ENCODE measurements at places on chromosomes 4 and X.

DNA sequence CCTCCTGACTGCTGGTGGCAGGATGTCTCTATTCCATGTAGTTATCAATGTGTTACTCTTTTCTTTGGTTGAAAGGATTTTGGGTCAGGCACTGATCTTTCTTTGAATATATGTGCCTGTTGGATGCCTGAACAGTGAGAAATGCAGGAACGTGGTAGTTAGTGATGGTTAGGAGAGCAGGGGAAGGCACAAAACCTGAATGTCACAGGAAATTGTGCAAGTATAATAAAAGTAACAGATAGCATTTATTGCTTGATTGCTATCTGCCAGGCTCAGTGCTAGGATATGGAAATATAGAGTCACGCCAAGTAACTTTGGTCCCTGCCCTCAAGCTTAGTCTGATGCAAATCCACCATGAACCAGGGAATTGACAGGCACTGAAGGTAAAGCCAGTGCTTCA, 219.8 kb upstream of the FAT1 start:
- DNase-seq, result no peak

DNA sequence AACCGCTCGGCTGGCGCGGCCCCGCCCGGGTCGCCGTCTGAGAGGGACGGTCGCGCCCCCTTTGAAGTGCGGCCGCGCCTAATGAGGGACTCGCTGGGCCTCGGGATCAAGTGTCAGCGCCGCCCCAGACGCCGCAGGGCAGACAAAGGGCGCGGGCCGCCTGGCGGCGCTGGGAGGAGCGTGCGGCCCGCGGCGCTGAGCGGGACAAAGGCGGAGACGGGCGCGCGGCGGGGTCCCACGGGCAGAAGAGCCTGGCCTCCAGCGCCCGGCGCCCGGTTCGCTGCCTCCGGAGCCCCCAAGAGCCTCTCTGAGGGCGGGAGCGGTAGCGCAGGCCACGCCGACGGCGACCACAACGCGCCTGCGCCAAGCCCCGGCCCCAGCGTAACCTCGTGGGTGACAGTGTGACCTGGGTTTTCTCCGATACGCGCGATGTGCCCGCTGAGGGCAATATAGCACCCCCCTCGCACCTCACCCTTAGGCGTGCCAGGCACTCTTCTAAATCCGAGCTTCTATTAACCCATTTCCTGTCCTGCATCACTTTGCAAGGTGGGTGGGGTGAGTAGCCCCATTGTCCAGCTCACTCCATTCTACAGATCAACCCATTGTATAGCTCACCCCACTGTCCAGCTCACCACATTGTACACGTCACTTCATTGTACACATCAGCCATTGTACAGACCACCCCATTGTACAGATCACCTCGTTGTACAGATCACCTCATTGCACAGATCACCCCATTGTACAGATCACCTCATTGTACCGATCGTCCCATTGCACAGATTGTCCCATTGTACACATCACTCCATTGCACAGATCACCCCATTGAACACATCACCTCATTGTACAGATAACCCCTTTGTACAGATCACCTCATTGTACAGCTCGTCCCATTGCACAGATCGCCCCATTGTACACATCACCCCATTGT, 33.7 kb upstream of the STX18 start:
- DNase-seq, result peak; percentile 72

DNA sequence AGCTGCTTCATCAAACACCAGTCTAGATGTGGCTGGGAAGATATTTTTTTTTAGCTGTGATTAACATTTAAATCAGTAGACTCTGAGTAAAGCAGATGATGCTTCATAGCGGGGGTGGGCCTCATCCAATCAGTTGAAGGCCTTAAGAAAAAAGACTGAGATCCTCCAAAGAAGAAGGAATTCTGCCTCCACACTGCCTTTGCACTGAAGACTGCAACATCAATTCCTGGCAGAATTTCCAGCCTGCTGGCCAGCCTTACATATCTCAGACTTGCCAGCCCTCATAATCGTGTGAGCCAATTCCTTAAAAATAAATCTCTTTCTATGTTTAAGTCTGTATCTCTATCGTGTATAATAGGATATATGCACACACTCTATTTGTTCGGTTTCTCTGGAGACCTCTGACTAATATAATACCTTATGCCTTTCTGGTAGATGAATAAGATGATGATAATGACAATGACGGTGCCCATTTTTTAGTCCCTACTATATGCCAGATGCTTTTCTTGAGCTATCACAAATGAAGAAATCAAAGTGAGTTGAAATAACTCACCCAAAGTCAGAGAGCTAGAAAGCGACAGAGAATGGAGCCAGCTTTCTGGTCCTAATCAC, 66.1 kb upstream of the SOD3 start:
- no peak for DNase-seq

DNA sequence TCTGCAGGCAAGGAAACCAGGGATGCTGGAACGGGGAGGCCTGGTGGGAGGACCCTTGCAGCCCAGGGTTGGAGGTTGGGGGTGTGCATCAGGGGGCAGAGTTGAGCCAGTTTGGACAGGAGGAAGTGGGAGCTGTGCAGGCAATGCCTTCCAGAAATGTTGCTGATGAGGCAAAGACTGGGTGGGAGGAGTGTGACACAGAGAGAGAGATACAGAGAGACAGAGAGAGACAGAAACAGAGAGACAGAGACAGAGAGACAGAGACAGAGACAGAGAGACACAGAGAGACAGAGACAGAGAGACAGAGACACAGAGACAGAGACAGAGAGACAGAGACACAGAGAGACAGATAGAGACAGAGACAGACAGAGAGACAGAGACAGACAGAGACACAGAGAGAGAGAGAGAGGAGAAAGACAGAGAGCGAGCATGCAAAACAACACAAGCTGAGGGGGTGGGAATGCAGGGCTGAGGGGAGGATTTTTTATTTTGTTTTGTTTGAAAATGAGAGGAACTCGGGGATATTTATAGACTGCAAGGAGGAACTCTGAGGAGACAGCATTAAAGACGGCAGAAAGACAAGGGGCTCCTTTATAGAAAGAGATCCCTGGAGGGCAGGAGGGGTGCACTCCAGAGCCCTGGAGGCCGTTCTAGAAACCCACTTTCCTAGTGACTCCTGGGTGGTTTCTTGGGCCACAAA, 1.9 kb upstream of the HAUS3 start:
- DNase-seq, result no peak

DNA sequence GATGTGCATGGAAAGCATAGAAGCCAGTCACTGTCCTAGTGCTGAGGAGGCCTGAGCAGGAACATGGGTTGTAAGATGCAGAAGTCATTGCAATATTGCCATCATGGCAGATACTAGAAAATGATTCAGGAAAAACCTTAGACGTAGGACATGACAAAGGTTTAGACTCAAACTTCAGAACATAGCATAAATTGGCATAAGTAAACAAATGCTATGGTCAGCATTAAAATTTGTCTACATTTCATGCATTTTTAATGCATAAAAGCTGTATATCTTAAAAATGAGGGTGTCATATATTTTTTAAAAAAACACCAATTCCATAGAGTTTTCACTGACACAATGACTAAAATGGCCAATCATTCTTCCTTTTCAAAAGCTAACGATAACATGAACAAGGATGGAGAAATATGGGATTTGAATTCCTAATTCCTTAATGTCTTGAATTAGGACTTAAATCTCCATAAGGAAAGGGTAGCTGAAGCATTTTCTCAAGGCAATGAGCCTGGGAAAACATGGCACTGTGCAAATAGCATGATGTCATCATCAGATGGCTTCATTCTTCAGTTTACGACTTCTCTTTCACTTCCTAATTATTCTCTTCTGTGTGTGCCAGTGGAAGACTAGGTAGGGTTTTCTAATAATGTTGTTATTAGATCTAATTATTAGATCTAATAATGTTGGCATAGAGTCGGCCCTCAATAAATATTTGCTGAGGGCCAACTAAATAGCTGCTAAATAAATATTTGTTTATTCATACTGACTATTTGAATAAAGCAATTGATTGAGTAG, 125.1 kb upstream of the FRG1 start:
- DNase-seq, result no peak

DNA sequence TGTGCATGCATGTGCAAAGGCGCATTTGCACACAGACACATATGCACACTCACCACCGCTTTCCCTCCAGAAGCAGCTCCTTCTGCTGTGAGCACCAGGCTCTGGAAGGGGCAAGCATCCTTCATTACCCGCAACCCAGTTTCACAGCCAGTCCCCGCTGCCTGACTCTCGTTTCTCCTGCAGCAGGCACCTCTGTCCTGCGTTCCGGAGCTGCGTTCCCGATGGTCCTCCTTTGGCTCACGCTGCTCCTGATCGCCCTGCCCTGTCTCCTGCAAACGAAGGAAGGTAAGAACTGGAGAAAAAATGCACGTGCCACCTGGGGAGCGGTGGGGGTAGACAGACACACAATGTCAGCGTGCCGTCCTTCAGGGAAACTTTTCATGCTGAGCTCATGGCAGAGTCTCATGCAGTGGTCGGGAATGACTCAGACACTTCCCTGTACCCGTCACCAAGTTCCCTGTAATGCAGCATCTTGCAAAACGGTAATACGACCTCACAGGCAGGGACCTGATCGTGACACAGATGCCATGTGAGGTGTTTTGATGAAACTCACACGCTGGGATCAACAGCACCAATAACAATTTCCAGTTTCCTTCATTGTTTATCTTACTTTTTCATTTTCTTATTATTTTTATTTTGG, 5.1 kb downstream of the IL3RA start:
- no peak for DNase-seq

GRCh38 chrX:19718642-19719041, 168.8 kb downstream of the SH3KBP1 start:
- DNase-seq, result no peak

GRCh38 chr4:148238086-148238485, 204.1 kb downstream of the NR3C2 start:
- no peak for DNase-seq

- no peak for DNase-seq
These were observed 17.4 kb downstream of the ENPP6 start for GRCh38 chr4:184200296-184200695.

DNA sequence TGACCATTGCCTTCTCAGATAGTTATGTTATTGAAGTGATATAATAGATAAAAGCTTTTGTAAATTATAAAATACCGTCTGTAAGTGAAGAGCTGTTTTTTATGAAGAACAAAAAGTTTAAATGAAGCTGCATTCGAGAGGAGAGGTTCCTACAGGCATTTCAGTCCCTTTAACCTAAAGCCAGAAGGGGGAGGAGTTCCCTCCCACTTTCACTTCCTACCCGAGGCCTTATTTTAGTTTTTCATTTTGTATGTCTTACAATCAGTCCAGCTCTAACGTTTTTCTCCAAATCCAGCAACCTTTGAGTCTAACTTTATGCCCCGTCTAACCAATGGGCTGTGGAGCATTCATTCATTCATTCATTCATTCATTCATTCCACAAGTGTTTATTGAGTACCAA, 16.5 kb upstream of the SOX3 start:
- no peak for DNase-seq

- no peak for DNase-seq
These were observed 83.8 kb upstream of the MAML3 start for GRCh38 chr4:140237616-140238350.

DNA sequence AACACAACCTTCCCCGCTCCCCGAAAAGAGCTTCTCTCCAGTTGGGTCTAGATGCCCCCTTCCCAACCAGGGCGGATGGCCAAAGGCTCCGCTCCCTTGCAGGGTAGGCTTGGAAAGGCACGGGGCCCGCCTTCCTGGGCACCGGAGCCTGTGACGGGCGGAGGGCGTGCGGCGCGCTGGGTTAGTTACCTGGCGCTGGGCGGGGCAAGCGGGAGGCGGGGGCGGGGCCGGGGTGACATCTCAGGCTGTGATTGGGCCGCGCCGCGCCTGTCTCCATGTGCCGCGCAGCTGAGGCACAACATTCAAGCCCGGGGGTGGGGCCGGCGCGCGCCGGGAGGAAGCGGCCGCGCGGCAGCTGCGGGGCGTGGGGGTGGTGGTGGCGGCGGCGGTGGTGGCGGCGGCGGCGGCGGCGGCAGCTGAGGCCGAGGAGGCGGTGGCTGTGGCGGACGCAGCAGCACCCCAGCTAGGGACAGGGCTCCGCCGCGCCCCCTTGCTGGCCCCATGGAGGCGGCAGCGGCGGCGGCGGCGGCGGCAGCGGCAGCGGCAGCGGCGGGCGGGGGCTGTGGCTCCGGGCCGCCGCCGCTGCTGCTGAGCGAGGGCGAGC, at the start of gene REPS2:
TSS of gene REPS2 (plus strand) at position 298 of the 604 bp plus-strand sequence. CDS start at position 502, 204 bp downstream.
- peak; percentile 75 for DNase-seq

DNA sequence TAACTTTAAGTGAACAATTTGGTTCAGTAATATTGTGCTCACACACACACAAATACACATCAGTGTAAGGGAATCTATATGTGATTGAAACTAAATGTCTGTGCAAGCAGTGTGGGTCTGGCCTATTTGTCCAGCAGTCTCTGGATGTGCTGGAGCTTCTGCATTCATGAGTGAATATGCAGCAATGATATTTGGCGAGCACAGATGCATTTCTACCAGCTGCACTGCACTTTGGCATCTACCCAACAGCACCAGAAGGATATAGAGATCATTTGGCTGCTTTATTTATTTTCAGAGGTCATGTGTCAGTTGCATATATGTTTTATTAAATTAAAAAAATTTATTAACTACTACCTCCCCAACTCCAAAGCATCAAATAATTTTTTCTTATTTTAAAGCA, 613.4 kb upstream of the NR3C2 start:
- DNase-seq, result no peak

- no peak for DNase-seq
These were observed 125.7 kb upstream of the GABRG1 start for GRCh38 chr4:46249516-46249915.

GRCh38 chr4:109559625-109559982, 442 bp upstream of the MCUB start:
- peak; percentile 52 for DNase-seq

DNA sequence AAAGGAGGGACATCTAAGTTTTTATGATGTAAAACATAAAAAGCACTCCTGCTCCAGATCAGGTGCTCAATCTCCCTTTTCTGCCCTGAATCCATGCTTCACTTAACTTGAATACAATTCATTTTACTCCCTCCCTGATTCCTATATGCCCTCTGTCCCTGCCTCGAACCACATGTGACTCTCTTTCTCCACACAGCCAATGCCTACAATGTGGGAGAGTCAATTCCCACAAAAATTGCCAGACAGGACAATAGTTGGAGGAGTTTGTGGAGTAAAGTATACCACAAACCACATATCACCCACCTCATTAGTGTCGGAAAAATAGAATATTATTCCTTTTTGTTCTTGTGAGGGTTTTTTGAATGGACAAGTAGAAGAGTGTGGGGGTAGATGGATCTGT, 9.7 kb downstream of the AMMECR1 start:
- DNase-seq, result no peak

DNA sequence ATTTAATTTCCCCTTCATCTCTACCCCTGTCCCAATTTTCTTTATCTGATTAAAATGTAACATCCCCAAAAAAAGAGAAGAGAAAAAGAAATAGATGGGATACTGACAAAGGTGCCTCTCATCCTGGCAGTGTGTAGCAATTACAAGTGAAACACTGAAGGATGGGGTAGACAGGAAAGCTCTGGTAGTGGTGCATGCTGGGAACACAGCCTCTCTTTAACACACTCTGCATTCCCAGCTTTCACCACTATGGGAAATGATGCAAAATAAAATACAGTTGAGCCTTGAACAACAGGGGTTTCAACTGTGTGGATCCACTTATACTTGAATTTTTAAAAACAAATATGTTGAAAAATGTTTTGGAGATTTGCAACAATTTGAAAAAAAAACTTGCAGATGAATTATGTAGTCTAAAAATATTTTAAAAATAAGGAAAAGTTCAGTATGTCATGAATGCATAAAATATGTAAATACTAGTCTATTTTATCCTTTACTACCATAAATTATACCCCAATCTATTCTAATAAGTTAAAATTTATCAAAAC, 239.2 kb upstream of the DDX53 start:
- no peak for DNase-seq
